ENCODE measurements at places on chromosomes 6 and 20. TPM values are rescaled to one million over a fixed set of nuclear protein-coding genes. Genes with fewer than 3 reads are reported as not detected.

The NOL4L gene
- 11.9 TPM for total RNA-seq

The RAD21L1 gene
- not detected for total RNA-seq

The APOBEC2 gene
- total RNA-seq: not detected

The FGD2 gene
- total RNA-seq: 0.06 TPM

The RAET1G gene
- not detected for total RNA-seq

The PRIM2 gene
- total RNA-seq: 52.8 TPM

The APOM gene
- 2.6 TPM for total RNA-seq

The TCP11 gene
- total RNA-seq: 0.25 TPM

The CCN6 gene
- not detected for total RNA-seq

The SASH1 gene
- total RNA-seq: 11.8 TPM

The LGSN gene
- total RNA-seq: 0.09 TPM
